ENCODE measurements at places on chromosomes 5 and 9.

GRCh38 chr5:109682383-109682782 lies 7.3 kb upstream of the MAN2A1 start:
- no peak for DNase-seq

GRCh38 chr5:14490309-14490711 lies 91.3 kb upstream of the OTULINL start:
- DNase-seq: peak; percentile 86

DNA sequence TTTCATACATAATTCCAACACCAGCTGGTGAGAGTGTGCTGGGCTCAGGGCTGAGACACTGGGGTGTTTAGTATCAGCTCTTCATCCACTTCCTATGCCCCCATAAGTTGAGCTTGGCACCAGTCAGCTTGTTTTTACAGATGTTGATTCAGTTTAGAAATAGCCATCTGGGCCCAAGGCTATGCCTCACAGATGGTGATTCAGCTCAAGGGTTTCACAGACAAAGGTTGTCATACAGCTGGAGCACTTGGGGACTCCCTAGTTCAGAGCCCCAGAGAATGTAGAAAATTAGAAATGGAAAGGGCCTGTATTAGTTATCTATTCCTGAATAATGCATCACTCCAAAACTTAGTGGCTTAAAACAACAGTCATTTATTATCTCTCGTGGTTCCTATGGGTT lies 10.3 kb upstream of the CRHBP start:
- no peak for DNase-seq

DNA sequence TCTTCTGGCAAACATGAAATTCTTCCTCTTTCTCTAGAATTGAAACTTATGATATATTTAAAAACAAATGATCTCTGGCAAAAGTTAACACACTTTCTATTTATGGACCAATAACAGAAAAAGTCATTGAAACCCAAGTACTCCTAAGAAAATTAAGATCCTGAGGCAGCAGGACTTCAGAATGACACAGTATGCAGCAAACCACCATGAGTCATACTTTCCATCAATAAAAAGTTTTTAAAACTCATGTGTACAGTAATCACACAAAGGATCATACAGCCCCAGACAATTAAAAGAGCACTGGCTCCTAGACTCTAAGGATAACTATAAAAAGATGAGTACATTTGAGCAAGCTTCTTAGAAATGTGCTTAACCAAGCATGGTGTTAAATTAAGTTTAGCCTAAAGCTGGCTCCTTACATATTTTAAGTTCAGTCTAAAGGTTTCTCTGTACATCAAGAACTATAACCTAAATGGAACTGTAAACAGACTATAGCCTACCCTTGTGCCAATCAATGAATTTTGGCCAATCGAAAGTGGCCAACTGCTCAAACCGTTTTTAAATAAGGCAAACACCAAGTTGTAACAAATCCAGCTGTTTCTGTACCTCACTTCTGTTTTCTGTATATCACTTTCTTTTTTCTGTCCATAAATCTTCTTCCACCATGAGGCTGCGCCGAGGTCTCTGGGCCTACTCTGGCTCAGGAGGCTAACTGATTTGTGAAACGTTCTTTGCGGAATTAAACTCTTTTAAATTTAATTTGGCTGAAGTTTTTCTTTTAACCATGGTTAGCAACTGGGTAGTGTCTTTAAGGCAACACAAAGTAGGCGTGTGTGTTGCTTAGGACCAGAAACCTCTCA lies 232.1 kb upstream of the PIK3R1 start:
- peak; percentile 45 for DNase-seq

GRCh38 chr5:108548684-108549596 lies 167.0 kb upstream of the FBXL17 start:
- DNase-seq: no peak

- DNase-seq: no peak
Observed at GRCh38 chr5:74113927-74114326, 487.9 kb downstream of the ARHGEF28 start.

DNA sequence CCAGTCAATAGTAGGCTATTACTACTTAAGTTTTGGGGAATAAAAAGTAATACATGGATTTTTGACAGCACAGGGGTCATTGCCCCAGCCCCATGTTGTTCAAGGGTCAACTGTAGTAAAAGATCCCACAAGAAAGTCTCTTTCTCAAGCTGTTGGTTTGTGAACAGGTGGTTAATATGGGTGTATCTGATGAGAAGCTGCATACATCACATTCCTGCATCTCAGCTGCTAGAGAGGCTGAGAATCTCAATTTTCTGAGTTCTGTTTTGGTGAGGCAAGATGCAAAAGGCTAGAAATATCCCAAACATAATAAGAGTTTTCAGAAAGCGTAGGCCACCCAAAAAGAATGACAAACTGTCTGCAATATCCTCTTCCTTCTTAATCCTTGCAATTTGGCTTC lies 76.8 kb upstream of the DAPK1 start:
- DNase-seq: no peak

GRCh38 chr9:37104183-37104889 lies 16.0 kb upstream of the ZCCHC7 start:
- DNase-seq: peak; percentile 58

DNA sequence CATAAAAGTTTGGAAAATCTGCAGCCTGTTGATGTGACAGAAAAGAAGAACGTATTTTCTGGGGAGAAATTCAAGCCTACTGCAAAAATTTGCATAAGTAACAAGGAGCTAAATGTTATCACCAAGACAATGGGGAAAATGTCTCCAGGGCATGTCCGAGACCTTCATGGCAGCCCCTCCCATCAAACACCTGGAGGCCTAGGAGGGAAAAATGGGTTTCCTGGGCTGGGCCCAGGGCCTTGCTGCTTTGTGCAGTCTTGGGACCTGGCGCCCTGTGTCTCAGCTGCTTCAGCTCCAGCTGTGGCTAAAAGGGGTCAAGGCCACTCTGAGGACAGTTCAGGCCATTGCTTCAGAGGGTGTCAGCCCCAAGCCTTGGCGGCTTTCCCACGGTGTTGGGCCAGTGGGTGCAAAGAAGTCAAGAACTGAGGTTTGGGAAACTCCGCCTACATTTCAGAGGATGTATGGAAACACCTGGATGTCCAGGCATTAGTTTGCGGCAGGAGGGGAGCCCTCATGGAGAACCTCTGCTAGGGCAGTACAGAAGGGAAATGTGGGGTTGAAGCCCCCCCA lies 13.1 kb downstream of the CERT1 start:
- DNase-seq: no peak

GRCh38 chr5:112597831-112598230 lies 139.9 kb upstream of the APC start:
- no peak for DNase-seq

GRCh38 chr5:10860645-10861422 lies 99.8 kb upstream of the DAP start:
- DNase-seq: no peak

DNA sequence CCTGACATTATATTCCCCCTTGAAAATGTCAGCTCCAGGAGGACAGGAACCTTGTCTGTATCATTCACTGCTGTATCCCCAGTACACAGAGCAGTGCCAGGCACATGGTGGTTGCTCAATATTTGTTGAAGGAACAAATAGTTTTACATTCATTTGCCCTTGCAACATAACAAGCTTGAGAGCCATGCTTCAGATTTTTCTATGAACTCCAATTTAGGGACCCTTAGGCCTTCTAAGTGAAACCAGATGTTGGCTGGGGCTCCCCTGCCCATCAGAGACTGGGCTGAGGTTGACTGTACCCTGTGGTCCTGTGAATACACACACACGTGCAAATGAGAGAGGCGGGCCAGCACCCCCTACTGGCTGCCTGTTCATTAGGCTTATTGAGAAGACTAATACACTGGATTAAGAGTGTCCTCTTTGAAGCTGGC lies 214.9 kb upstream of the WWC1 start:
- peak; percentile 22 for DNase-seq

DNA sequence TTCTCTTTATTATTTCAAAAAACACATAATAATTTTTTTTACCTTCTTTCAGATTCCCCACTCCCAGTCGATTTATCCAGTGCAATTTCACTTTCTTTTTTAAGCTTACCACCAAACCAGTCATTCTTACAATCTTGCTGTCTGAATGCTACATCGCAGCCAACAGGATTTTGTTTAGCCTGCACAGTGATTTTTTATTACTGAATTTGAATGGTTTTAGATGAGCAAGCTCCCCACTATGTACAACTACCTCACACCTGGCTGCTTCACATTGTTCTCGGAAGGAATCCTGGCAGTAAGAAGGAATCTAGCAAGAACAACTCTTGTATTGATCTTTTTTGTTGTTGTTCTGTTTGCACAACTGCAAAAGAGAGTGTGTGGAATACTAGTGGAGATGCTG lies 668.1 kb upstream of the WWC1 start:
- no peak for DNase-seq

DNA sequence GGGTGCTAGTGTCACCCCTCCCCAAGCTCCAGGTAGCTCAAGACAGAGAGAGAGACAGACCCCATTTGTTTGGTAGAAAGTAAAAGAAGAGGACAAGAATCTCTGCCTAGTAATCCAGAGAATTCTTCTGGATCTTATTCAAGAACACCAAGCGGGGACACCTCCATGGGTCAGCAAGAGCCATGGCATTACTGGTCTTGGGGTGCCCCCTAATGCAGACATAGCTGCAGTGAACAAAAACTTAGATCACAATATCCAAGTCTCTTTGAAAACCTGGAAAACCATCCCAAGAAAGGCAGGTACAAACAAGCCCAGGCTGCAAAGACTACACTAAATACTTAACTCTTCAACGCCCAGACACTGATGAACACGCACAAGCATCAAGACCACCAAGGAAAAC lies 29.9 kb upstream of the PDE4D start:
- DNase-seq: no peak

DNA sequence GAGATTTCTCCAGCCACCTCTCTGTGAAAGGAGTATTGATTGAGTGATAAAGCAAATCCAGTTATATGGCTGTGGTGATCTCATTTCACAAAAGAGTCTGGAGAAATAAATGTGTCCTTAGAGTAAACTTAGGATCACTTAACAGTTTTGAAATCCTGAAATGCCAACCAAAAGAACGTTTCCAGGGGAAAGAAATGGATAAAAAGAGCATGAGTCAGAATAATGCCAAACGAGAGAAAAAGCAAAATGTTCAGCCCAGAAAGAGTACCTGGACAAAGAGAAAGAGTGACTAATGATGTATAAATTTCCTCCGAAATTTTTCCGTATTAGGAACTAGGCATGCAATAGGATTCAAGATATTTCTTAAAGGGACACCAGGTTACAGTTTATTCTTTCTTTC lies 463.1 kb upstream of the CDH10 start:
- DNase-seq: no peak

- DNase-seq: peak; percentile 35
Observed at GRCh38 chr5:179143446-179143845, 83.3 kb downstream of the ZNF354C start.

- DNase-seq: peak; percentile 35
Observed at GRCh38 chr5:32172923-32173266, 1.2 kb downstream of the GOLPH3 start.

DNA sequence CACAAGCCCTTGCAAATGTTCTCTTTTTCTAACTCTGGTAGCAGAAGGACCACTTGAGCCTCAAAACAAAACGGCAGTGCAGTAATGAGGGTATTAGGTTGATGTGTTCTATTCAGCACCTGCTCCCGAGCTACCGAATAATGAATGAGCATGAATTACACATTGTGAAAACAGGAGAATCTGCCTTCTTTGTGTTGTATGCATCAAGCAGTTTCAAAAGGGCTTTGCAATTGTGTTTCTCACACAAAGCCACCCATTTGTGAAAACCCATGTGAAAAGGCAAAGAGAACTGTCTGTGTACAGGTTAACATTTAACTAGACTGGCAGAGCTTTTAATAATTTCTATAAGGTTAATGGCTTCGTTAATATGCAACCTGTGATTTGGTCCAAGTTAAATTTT lies 97.8 kb downstream of the STK32A start:
- no peak for DNase-seq

- DNase-seq: no peak
Observed at GRCh38 chr5:40991168-40991980, 79.8 kb downstream of the MROH2B start.

GRCh38 chr9:36398745-36399144 lies 1.3 kb downstream of the RNF38 start:
- DNase-seq: no peak

DNA sequence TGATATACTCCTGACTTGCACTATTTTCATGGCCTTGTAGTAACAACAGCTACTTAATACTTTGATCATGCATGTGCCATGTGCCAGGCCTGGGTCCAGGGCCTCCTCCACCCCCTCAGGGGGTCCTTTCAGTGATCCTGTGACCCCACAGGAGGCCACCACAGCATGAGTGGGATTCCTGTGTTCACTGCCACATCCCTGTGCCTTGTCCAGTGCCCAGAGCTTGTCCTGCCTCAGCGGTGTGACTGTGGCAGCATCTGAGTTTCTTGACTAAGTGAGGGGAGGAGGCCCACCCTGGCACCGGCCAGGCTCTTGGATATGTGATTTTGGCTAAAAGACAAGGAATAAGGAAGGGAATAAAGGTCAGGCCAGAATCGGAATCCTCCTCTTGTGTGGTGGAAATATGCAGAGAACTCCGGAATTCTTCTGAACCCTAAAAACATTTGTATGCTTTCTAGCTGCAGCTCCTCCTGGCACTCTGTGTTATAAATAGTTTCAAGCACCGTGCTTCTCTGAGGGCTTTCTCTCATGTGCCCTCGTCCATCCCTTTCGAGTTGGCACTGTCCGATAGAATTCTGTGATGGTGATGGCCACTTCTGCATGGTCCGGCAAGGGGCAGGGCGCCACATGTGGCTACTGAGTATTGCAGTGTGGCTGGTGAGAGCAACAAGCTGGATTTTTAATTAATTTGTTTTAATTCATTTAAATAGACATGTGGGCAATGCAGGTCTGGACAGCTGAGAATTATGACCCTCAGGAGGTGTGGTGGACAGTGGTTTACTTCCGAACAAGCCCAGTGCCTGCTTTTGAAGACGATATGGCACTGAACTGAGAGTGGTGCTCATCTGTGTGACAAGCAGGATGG lies 31.8 kb downstream of the TENT4A start:
- DNase-seq: no peak

- no peak for DNase-seq
Observed at GRCh38 chr5:88670461-88670860, 212.5 kb downstream of the MEF2C start.

GRCh38 chr9:84858364-84858763 lies 188.8 kb downstream of the NTRK2 start:
- no peak for DNase-seq

DNA sequence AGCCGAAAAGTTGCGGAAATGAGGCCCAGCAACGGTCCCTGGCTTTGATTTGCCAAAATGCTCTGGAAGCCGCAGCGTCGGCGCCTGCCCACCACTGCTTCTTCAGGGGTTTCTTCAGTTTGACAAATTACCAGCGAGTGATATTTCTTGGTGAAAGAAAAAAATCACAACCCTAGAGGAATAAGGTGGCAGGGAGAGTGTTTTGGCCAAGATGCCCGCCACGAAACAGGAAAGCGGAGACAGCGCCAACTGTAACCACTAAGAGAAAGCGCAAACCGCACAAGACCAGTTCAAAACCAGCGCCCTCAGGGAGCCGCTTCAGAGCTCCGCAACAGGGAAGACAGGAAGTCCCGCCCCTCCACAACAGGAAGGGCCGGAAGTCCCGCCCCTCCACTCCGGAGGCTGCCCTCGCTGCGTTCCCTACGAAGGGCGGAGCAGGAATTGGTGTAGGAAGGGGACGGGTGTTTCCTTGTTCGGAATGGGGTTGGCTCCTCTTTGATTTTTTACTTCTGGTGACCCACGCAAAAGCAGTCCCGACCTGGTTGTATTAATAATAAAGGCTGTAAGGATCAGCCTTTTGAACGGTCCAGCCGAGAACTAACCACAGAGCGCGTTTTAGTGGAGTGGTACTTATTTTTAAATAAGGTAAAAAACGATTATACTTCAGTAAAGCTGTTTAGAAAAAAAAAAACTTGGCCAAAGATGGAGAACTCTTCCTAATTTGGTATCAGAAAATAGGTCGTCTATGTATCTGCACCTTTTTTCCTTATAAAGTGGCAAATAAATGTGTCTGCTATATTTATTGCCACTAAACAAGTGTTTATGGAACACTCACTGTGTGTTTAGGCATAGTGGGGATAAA lies at the start of gene C5orf34:
Gene C5orf34, minus strand, starts transcription at position 333 of the 862 bp plus-strand sequence. CDS start 5,809 bp downstream, outside the sequence.
- peak; percentile 97 for DNase-seq

All from NB4 (cell line).